ENCODE measurements at places on chromosomes 3 and 15.

GRCh38 chr3:196216089-196216564, at the start of gene SLC51A:
TSS of gene SLC51A (plus strand) at chr3:196216534. CDS start at chr3:196216713, 179 bp downstream.
- DNase-seq = no peak

DNA sequence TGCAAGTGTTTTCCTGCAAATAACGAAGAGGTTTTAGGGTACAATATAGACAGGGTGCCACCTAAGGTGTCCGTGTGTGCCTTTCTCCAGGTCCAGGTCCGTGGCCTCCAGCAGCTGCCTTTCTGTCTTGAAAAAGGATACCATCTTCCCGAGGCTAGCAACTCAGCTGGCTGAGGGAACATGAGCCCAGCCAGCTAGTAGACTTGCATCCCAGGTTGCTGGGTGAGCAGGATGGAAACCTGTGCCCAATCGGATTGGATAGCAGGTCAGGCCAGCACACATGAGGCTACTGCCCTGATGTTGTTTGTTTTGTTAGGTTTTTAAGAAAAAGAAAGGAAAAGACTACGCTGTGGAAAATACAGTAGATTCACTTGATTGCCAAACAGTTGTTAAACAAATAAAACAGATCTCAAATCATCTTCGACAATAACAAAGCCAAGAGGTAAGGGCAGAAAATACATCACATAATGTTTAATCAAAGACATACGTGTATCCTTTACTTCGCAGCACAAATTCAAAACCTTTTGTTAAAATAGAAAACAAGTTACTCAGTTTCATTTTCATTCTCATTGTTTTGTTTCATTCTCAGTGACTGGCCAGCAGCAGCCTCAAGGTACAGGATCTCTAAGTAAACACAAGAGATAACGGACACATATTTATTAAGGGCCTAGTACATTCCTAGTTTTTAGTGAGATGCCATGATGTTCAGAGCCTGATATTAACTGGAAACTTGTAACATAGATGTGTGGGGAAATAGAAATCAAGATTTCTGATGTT, 661.2 kb upstream of the NR2F2 start:
- no peak for DNase-seq

- DNase-seq = no peak
These were observed 4.9 kb downstream of the IL17RD start for GRCh38 chr3:57160076-57160764.

GRCh38 chr15:77975332-77976094, 102.0 kb downstream of the TBC1D2B start:
- no peak for DNase-seq

GRCh38 chr3:80785475-80785874, 976.0 kb downstream of the GBE1 start:
- no peak for DNase-seq

DNA sequence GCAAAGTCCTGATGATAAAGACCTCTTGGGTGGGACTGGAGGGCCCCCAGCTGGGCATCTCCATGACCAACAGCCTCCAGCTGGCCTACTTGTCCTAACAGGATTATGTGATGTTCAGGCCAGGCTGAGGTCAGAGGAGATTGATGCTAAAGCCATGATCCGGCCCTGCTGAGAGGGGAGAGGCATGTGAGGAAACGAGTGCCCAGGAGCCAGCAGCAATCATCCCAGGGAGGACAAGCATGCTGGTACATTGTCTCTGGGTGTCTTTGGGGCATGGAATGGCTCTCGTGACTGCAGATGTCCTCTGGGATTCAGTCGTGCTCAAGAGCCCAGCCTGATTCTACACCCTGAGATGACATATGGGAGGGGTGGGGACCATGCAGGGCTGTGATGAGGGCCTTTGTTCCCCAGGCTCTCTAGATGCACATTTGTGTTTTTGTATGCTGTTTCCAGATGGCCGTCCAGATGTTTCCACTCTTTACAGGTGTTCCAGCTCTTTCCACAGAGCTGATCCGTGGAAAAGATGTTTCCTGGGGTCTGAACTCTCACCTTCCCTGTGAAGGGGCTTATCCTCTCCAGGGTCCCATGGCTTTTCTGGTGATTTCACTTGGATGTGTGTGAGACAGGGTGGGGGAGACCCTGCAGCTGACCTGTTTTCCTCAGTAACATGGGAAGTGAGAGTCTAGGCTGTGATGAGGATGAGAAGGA, 20.2 kb downstream of the SLC24A1 start:
- DNase-seq = no peak

- no peak for DNase-seq
These were observed 893.5 kb downstream of the TUSC7 start for GRCh38 chr3:117603097-117603496.

- no peak for DNase-seq
These were observed 73.6 kb upstream of the VGLL4 start for GRCh38 chr3:11717301-11717700.

GRCh38 chr3:65689436-65689835, 349.3 kb downstream of the MAGI1 start:
- DNase-seq = no peak

DNA sequence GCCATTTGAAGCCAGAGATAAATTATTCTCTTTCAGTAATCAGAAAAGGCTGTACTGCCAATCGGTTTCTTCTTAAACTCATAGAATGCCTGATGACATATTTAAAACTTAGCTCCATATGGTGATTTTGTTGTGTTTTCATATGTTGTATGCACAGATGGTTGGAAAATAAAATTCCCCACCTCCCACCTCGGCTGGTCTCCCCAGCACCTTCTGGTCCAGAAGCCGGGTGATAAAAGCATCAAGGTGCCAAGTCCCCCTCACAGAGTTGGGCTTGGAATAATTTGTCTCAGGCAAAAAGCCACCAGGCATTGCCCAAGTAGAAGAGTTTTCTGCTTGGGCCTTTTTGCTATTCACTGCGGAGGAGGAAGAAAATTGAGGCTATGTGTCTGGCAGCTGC, 18.4 kb downstream of the LARS2 start:
- DNase-seq = no peak

GRCh38 chr15:75712668-75713337, at the start of gene CSPG4:
TSS of gene CSPG4 (minus strand) at chr15:75712848. CDS start at chr15:75712755, 93 bp downstream.
- DNase-seq = no peak

GRCh38 chr3:159941038-159942000, 47.3 kb upstream of the IL12A start:
- no peak for DNase-seq

DNA sequence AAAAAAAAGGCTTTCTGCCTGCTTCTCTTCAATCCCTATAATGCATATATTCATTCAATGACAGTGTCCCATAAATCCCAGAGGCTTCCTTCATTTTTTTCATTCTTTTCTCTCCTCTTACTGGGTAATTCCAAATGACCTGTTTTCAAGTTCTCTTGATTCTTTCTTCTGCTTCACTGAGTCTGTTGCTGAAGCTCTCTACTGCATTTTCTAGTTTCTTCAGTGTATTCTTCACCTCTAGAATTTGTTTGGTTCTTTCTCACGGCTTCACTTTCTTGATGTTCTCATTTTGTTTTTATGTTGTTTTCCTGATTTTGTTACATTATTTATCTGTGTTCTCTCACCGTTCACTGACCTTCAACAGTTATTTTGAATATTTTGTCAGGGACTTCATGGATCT, 141.6 kb downstream of the SCAPER start:
- DNase-seq = no peak

- no peak for DNase-seq
These were observed 12.8 kb upstream of the CSRNP1 start for GRCh38 chr3:39166134-39166710.

GRCh38 chr3:197168606-197169005, 129.8 kb downstream of the DLG1 start:
- DNase-seq = no peak

DNA sequence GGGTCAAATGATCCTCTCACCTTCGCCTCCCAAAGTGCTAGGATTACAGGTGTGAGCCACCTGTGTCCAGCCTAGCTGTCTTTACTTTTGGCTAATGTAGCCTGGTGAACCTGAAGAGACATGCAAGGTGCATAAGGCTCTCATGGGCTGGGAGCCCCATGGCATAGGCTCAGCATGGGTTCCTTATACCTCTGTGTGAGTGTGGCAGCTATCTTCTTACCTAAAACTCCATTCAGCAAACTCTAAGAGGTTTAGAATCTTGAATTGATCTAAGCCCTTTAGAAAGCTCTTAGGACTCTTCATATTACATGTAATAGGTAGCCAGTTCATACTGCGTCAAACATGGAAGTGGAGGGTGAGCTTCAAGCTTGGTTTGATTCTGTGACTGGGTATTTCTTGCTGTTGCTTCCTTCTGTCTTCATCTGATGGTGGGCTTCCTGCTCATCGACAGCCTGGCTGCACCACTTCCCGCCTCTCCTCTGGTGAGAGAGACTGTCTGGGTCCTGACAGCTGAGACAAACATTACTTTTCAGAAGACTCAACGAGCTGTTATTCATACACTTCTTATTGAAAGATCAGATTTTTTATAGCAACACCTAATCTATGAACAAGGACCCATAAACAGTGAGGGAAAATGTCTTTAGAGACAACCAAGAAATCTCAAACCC, 19.2 kb upstream of the TKT start:
- DNase-seq = no peak

DNA sequence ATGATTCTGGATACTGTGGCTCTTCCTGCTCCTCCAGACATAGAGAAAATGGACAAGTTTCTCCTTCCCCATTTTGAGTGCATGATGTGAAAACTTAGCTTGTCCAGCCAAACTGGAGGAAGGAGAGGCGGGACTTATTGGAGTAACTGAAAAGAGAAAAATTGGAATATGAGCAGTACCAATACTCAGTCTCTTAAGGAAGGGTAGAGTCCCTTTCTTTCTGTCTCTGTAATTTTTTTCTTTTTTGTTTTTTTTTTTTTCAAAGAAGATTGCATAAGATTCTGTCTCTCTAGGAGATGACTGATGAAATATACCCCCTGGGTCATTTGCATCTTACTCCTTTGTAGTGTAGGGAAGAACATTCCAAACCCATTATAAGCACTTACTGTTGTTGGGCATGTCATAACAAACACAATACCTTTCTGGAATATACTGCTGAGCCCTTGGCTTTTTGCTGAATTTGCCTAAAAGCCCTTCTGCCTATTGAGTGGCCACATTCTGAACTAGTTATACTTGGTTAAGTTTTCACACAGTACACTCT, 498.1 kb upstream of the TPRG1 start:
- no peak for DNase-seq

Measured in stimulated activated CD4-positive, alpha-beta T cell treated with anti-CD3 and anti-CD28 coated beads, Interleukin-15, amount 100 ng/mL, for 24 hours (primary cell).